ENCODE measurements at places on chromosomes 16 and 17.

GRCh38 chr16:31071861-31072260 is 2.2 kb downstream of the ZNF668 start:
- DNase-seq = no peak

DNA sequence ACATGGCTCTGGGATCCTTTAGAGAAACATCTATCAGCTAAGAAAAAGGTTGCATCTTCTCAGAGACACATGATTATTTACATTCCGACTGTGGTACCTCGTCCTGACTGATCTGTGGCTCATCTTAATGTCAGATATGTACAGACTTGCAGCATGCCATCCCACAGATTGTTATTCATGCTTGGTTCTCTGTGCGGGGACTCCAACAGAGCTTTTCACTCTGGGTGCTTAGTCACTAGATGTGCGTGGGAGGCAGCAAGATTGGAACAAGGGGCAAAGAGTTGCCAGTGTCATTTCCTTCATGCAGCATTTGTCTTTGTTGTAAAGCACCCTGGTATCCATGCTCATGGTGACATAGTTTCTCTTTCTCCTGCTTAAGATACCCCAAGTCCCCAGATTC is 179.1 kb upstream of the CACNG5 start:
- peak; percentile 26 for DNase-seq

- no peak for DNase-seq
These were observed 14.5 kb upstream of the RPL13 start for GRCh38 chr16:89545831-89546574.

DNA sequence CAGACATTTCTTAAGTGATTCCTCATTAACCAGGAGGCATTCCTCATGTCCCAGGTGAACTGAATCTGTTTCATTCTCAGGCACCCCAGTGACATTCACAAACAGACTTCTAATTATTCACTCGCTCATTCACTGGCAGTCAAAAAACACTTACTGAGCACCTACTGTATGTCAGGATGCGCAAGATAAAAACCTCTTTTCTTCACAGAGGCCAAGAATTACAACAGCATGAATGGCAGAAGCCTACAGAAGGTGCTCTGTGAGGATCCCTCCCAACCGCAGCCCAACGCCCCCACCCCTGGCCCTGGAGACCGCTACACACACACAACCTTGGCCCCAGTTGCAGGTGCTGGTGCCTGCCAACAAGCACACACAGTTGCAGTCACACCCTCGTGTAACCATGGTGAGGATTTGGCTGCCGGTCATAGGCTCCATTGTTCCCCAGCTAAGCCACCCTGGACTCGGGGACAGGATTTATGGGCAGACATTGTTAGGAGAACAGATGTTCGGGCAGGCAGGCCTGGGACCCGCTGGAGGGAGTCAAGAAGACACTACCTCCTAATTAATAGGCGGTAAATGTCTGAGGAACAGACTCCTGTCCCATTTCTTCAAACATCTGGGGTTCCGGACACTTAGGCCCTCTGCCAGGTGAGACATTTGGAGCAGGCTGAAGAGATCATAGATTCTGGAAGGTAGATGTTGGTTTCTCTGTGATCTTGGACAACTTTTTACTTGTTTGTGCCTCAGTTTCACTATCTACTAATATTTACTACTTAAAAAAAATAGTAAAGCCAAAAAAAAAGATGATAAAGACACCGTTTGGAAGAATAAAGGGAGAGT is 43.2 kb downstream of the CUEDC1 start:
- DNase-seq = no peak

DNA sequence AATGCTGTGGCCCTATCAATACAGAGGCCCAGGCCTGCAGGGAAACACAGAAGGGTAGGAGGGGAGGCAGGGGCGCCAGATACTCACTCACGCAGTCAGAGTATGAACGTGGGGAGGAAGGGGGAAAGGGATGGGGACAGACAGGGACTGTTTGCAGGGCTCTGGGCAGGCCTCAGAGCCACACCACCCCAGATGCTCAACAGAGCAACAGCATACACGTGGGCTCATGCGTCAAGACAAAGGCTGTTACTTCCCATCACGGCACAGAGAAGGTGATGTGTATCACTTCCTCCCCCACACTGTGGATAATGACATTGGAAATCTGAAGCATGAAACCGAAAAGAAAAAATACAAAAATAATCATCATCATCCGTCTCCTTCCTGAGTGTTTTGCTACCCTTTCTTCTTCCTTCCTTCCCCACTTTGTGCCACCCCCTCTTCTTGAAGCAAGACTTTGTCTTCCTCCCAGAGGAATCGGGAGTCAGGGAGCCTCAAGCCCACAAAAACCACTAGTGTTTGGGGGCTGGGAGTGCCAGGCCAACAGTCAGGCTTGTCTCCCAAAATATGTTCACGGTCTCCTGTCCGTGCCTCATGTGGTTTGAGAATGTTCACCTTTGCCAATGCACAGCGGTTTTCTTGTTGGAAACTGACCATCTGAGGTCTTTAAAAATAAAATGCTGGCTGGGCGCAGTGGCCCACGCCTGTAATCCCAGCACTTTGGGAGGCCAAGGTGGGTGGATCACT is 20.1 kb downstream of the SLC39A11 start:
- no peak for DNase-seq

DNA sequence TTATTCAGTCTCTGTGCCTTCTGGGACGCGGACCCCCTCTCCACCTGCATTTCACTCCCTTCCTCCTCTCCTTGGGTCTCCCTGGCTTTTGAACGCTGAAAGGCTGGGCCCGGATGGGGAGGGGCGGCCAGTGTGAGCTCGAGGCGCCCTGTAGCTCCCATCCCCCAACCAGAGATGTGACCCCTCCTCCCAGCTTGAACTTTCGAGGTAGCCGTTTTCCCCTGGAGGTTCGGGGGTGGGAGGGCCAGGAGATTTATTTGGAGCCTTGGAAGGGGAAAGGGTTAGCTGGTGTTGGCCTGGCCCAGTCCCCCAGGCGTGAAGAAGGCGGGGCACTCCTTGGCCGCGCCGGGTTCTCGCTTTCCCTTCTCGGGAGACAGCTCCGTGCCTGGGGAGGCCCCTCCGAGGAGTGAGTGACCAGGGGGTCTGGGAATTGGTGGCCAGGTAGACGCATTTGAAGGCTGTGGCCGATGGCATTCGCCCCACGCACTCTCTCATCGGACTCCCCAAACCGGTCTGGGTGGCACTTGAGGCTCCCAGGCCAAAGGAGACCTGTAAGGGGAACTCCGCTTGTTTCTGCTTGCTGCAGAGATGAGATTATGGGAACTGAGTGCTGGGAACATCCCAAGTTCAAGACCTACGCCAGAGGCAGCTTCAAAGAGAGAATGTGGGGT is 942 bp downstream of the LDAF1 start:
- DNase-seq = no peak

DNA sequence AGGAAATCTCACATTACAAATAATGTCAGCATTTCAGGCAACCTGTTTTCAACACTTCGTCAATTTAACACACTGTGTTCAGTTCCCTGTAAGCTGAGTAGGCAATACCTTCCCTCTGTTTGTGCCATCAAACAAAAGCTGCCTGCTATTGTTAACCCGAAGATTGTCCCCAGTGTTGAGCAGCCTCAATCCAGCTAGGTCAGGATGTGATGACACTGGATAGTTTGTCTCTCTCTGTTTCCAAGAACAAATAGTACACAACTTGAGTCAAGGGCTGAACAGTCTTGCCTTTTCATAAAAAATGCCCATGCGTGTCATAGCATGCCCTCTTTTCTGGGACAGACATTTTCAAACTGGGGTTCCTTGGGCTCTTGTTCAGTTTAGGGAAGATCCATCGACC is 36.4 kb downstream of the HSD17B2 start:
- no peak for DNase-seq

GRCh38 chr17:81346908-81347349 is 48.3 kb upstream of the BAHCC1 start:
- no peak for DNase-seq

DNA sequence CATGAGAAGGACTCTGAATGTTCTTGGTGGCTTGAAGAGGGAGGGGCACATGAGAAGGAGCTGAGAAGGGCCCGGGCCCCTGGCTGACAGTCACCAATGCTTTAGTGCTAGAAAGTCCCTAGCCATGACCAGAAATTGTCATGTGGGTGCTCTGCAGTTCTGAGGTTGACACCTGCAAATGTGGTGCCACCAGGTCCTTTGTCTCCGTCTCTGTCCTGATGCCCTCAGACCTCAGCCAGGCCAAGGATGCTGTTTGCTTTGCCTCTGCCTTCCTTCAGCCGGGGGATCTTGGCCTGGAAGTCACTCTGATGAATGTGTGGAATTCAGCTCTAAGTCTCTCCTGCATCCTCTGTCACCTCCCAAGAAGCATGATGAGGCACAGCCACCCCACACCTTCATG is 63.6 kb downstream of the TNFRSF13B start:
- DNase-seq = no peak

DNA sequence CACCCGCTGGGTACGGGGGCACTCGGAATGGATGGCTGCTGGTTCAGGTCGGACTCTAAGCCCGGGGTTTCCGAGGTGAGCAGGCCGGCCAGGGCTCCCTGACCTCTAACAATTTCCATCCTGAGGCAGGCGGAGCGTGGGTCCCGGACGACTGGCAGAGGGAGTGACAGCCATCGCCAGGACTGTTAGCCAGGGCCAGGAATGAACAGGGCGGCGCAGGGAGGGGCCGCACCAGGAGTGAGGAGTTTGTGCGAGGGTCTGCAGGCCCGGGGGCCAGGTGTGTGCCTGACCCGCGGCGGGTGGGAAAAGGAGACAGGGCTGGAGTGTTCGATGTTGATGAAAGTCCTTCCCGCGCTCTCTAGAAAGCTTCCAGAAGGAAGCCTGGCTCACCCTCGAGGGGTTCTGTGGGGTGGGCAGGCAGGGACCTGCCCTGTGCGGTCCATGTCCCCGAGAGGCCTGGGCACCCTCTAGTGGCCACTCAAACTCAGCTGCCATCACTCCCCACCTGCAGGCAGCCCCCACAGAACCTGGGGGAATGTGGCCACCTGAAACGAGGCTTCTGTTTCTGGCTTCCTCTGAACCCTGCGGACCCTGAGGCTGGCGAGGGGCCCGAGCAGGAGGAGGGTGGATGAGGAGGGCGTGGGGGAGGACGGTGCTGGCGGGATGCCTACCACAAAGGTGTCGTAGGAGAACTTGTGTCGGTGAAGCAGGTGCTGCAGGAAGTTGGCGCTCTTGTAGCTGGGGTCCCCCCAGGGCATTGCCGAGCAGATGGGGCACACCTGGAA is 8.2 kb downstream of the RNF166 start:
- DNase-seq = no peak

DNA sequence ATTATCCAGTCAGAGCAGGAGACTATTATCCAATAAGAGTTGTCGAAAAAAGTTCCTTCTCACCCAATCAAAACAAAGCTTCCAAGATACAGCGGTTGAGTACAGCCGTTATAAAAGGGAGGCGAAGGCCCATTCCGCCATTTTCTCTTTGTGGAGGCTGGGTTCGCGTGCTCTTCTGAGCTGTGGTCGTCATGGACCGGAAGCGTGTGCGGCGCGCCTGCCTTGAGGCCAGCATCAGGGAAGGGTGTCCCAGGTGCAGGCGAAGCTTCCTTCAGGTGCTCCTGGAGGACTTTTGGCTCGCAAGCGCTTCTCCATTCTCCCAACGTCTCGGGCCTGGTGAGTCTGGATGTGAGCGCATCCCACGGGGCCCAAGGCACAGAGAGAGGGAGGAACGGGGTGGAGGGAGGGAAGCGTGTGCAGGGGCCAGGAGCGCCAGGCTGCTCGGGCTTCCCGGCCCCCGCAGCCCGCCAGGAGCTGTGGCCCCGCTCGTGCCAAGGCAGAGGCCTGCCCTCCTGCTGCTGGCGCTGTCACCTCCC is 99.2 kb downstream of the GOSR1 start:
- DNase-seq = no peak

- no peak for DNase-seq
These were observed 490.3 kb upstream of the GOT2 start for GRCh38 chr16:59224401-59224800.

DNA sequence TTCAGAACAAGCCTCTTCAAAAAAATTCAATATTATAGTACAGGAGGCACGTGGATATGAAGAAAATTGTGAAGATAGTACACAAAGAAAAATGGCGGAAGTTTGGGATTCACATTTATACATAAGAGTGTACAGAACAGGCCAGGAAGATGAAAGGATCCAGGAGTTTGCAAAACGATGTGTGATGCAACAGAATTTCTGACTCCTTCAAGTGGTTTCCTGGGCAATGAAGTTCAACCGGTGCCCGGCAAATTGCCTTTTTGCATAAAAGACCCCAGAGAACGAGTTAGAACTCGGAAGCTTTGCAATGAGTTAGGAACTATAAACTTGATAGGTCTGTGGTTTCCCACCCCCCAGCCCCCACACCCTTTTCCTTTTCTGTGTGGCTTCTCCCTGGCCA is 189.1 kb downstream of the SALL1 start:
- no peak for DNase-seq

DNA sequence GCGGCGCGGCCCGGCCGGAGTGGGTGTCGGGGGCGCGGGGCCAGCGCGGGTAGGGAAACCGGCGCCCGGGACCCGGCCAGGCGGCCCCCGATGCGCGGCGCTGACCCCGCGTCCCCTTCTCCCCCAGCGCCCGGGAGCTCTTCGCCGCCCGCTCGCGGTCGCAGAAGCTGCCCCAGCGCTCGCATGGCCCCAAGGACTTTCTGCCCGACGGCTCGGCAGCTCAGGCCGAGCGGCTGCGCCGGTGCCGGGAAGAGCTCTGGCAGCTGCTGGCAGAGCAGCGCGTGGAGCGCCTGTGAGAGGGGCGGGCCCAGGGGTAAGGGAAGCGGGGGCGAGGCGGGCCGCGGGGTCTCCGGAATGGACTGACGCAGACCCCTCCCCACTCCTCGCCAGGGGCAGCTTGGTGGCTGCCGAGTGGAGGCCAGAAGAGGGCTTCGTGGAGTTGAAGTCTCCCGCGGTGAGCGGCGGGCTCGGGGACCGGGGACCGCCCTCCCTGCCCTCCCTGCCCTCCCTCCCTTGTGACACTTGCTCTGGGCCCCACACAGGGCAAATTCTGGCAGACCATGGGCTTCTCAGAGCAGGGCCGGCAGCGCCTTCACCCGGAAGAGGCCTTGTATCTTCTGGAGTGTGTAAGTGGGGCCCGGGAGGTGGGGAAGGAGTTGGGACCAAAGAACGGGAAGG is 430 bp downstream of the TSEN54 start:
- DNase-seq = no peak

GRCh38 chr17:9900044-9900594 is 5.0 kb downstream of the RCVRN start:
- DNase-seq = no peak

DNA sequence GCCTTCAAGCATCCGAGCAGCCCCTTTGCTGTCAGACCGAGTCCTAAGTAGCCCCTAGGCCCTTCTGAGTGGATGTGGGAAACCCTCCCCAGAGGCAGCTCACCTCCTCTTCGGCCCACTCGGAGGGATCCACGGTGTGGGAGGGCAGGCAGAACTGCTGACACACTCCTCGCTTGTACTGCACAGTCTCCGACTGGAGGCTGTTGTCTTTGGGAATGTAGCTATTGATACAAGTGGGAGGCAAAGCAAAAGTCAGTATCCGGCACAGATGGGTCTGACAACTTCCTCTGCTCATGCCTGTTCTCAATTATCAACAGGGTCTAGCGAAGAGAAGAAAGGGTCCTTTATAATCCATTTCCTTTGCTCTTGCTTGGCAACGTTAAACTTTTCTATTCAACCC is 25.9 kb upstream of the FOXJ1 start:
- no peak for DNase-seq
